ENCODE measurements at places on chromosomes 7 and 10.

DNA sequence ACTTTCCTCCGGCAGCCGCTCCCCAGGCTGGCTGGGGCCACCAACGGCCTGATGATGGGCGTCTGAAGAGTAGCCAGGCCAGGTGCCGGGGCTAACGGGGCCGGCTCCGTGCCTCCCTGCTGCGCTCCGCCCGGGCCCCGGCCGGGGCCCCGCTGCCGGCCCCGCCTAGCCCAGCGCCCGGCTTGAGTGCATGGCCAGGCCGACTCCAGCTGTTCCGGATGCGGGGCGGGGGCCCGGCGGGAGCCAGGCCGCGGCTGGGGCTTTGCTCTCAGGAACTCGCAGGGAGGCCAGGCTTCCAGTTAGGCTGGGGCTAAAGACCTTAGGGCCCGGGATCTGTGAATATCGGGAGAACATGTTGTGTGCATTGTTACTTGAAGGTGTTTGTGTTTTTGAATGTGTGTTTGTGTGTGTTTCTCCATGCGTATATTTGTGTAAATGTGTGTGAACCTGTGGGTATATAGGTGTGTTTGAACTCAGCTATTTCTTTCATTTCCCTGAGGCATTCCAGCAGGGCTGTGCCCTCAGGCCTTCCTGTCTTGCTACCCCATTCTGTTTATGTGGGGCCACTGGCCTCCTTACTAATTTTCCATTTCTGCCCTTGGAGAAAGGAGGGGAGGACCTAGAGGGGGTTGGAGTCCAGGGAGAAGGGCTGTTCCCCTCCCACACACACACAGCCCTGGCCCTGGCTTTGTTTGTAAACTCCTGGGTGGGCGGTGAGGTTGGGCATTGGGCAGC, 1.1 kb upstream of the LBX1 start:
- no peak for DNase-seq

DNA sequence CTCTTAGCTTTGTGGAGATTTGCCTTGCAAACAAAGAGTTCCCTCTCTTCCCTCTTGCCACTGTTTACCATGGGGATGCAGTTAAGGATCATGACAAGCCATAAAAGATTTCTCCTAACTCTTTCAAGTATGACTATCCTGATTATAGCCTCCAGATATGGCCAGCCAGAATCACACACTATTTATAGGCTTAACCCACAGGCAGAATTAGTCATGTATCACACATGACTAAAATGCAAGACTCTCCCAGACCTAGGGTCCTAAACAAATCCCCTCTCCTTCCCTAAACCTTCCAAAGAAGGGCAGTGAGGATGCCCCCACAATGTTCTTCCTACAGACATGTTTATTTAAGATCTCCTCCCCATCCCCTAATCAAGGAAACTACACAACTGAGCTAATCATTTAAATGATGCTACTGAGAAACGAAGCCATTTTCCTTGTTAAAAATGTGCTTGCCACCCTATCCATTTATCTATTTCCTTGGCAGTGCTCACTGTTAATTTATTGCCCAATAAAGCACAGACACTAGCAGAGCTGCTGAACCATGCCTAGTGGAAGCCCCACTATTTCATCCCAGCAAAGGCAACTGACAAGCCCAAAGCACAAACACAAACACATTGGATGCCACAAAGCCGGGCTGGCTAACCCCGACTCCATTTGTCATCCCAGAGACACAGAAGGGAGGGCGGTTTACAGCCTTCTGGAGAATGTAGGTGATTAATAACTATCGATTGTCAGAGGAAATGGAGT, 363.4 kb downstream of the KCNMA1 start:
- no peak for DNase-seq

DNA sequence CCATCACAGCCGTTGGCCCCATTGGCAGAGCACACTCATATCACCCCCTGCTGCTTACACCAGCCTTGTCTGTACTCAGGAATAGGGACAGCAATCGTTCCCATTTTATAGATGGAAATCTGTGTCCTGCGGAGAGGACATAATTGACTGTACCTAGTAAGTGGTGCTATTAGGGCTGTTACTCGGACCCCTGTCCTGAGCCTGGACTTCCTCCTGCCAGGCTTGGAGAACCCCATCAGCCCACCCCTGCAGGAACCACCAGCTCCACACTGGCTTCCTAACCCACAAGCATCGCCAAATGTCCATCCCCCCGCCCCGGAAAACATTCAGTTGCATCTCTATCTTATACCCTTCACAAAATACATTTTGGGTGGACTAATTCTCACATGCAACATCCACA, 139.8 kb upstream of the RET start:
- no peak for DNase-seq

DNA sequence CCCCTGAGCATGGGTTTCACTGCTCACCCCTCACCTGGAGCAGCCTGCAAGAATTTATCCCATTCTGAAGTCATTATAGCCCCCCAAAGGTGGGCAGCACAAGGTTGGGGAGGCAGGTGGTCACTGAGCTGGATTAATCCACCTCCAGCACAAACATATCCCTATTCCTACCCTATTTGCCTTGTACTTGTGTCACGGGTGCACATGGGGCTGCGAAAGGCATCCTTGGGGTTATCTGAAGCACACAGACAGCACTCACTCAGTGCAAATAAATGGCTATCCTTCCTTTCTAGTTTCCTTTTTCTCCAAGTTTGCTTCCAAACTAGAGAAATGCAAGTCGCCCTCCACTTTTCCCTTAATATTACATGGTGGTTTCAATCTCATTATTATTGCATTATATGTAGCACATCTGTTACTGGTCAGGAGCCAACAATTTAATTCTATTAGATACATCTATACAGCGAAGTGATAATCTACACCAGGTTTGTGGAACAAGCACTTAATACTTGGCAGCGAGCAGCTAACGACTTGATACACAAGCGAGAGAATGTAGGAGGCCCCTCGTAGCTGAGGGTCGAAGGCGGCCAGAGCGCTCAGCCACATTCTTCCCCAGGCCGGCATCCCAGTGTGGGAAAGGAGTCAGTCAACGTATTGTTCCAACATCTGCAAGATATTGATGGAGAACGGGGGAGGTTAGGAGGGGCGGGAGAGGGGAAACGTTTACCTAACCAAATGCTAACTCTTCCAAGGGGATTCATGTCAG, 121.3 kb upstream of the HABP2 start:
- no peak for DNase-seq

DNA sequence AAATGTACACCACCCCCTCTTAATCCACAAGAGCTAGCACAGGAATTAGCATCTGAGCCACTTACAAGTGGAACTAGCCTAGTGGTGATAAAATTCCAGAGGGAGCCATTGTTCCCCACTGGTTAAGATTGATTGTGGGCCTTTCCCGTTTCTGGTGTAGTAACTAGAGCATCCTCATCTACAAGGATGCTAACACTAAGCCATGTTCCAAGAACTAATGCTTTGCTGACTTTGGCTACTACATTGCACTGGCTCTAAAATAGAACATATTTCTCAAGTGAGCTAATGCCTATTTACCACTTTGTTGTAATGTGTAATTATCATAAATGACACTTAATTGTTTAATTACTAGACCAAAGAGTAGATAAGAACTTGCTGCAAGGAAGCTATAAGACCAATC, 143.7 kb downstream of the FZD1 start:
- DNase-seq, result no peak

GRCh38 chr10:70991140-70992124, 103.1 kb upstream of the PCBD1 start:
- no peak for DNase-seq

- DNase-seq, result no peak
Measured at GRCh38 chr10:98919899-98920298, 315.8 kb downstream of the HPSE2 start.

- no peak for DNase-seq
Measured at GRCh38 chr7:156843157-156843556, 49.8 kb downstream of the LMBR1 start.

DNA sequence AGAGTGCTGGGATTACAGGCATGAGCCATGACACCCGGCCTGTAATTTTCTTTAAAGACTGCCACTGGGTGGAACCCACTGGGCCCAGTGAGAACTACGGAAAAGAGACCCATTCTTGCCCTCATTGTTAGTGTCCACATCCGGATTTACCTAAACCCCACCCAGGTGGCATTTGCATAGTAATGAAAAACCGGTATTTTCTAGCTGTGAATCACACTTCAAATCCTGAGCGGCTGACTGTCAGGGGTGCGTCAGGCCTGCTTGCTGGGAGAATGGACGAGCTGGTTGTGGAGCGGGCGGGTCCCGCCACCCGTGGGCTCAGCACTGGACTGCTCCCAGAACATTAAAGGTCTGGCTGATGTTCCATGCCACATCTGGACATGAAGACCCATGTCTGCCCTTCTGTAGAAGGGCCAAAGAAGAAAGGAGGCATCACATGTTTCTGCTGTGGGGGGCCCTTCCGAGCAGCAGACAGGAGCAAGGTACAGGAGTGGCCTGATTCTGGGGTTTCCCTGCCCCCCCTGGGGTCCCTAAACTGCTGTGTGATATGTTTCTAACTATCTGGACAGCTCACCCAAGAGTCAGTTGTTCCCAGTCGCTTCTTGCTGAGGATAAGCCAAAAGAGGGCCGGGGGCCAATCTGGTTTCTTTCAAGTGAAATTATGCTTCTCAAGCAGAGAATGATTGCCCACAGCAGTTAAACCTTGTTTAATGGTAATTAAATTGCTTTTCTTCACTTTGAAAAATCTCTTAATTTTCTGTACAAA, 46.4 kb downstream of the KIAA1217 start:
- no peak for DNase-seq

- no peak for DNase-seq
Measured at GRCh38 chr7:80895056-80895455, 23.8 kb downstream of the SEMA3C start.

DNA sequence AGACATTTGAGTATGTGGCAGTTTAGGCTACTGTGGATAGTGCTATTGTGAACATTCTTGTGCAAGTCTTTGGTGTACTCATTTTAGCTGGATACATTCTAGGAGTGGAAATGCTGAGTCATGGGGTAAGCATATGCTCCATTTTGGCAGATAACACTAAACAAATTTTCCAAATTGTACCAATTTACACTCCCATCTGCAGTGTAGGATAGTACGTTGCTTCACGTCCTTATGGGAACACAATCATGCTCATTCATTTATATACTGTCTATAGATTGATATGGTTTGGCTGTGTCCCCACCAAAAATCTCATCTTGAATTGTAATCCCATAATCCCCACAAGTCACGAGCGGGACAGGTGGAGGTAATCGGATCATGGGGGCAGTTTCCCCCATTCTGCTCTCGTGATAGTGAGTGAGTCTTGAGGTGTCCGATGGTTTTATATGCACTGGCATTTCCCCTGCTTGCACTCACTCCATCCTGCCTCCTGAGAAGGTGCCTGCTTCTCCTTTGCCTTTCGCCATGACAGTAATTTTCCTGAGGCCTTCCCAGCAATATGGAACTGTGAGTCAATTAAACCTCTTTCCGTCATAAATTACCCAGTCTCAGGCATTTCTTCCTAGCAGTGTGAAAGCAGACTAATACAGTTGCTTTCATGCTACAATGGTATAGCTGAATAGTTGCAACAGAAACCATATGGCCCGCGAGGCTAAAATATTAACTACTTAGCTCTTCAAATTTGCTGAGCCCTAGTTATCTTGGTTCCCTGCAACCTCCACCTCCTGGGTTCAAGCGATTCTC, 25.6 kb downstream of the RNF216 start:
- no peak for DNase-seq

DNA sequence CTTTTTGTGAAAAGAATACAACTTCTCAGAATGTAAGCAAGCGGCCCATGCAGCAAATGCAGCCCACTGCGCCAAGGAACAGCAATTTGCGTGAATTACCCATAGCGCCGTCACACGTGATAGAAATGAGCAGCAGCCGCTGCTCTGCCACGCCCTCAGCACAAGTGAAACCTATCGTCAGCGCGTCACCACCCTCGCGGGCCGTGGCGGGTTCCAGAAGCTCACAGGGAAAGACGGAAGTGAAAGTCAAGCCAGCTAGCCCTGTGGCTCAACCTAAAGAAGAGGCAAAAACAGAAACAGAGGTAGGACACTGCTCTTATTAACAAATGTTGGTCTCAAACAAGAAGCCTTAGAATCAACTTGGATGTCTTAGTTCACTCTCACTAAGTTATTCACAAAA, 70.5 kb downstream of the SHH start:
- no peak for DNase-seq

DNA sequence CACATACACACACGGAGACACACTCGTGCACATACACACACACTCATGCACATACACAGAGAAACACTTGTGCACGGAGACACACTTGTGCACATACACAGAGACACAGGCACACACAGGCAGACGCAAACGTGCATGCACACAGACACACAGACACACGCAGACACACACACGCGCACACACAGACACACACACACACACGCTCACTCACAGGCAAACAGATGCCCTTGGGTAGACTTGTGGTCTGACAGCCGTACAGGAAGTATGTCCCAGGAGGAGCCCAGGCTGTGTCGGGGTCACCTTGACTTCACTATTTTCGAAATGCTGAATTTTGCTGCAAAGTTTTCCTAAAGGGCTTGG, 538.0 kb downstream of the DNAJB6 start:
- no peak for DNase-seq

GRCh38 chr7:21092766-21093702, 306.3 kb upstream of the SP8 start:
- DNase-seq, result no peak

DNA sequence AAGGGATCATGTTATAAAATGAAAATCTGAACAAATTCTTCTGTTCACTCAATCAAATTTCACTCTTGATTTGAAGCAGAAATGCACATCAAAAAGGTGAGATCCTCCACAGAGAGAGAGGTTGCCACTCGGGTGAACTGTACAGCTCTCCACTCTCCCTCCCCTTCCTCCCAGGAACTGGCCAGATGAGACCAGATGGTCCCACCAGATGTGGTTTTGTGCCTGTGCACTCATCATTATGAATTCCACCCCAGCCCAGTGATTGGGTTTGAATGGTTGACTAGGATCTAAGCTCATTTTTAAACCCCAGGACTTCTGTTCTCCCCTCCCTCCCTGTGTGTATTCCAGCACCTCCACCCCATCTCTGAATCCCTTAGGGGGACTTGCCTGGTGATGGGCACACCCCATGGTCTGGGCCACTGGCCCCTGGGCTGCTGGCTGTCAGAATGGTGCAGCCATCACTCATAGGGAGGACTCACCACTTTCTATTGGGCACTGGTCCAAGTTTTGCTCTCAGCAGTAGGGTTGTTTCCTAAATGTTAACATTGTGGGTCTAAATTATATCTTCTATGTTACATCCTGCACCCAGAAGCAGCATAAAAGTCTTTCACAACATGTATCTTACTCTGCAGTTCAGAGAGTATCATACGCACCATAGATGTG, 393.1 kb downstream of the TNS3 start:
- DNase-seq, result no peak

GRCh38 chr7:97373736-97374135, 256.2 kb downstream of the SDHAF3 start:
- no peak for DNase-seq
